Stimulated activated CD4-positive, alpha-beta T cell treated with anti-CD3 and anti-CD28 coated beads, Interleukin-1b, Interleukin-23, amount 100 ng/mL, for 1 hour (primary cell): ENCODE measurements at places on chromosomes 12 and 14.
A peak's percentile ranks its signal among the peaks of the same experiment; 100 is the strongest.

DNA sequence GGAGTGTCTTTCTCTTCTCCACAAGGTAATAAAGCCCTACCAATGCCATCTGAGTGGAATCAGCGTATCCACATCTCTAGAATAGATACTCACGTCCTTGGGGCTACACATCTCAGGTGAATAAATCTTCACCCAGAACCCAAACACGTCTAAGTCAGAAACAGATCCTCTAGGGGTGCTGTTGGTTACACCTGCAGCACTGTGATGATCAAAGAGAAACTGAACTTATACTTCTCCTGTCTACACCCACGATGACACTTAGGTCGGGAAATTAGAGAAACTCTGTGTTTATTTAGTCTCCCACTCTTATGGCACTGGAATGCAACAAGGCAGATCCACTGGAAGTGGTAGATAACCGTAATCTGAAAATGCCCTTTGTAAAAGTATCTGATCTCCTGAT is 46.2 kb downstream of the WIF1 start:
- no peak for DNase-seq

DNA sequence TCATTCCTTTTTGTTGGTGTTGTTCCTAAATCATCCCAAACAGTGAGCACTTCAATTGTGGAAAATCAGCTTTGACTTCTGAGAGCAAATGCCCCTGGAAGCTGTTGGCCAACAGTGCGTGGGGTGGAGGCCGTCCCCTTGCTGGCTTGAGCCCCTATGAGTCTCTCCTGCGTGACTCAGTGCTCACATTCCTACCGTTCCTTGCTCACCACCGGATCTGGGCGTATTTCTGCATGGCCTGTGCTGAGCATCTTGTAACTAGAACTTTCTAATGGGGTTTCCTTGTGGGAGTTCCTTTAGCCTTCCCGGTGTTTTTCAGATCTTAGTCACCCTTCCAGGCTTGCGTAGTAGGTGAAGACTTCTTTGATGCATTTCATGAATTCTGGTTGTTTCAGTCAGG is 14.7 kb downstream of the SERPINA1 start:
- DNase-seq: no peak

DNA sequence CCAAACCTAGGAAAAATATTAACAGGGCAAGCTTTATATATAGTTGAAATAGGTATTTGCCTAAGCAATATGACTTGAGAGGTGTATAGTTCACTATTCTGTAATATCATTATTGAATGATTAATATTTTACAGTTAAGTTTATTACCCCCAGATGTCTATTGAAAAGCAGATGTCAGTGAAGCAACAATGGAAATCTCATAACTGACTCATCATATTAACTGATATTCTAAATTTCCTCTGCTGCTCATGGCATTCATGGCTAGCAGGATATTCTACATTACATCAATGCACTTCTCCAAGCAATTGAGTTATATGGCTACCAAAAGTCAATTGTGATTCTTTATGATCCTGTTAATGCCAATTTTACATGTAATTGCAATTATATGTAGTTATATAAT is 9.7 kb upstream of the MAGOHB start:
- DNase-seq: no peak

DNA sequence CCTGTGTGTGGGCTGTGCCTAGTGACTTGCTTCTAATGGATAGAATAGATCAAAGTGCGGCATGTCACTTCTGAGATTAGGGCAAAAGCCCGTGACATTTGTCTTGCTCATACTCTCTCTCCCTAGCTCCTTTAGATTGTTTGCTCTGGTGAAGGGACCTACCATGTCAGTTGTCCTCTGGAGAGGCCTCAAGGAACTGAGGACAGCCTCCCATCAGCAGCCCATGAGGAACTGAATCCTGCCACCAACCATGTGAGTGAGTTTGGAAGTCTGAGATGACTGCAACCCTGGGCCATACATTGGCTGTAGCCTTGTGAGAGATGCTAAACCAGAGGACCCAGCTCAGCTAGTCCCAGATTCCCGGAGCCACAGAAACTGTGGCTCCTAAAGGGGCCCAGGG is 101.6 kb upstream of the ESRRB start:
- no peak for DNase-seq

- DNase-seq: no peak
Measured at GRCh38 chr12:510071-510825, 50.5 kb downstream of the B4GALNT3 start.

- no peak for DNase-seq
Measured at GRCh38 chr14:87840906-87841305, 152.1 kb downstream of the GALC start.

DNA sequence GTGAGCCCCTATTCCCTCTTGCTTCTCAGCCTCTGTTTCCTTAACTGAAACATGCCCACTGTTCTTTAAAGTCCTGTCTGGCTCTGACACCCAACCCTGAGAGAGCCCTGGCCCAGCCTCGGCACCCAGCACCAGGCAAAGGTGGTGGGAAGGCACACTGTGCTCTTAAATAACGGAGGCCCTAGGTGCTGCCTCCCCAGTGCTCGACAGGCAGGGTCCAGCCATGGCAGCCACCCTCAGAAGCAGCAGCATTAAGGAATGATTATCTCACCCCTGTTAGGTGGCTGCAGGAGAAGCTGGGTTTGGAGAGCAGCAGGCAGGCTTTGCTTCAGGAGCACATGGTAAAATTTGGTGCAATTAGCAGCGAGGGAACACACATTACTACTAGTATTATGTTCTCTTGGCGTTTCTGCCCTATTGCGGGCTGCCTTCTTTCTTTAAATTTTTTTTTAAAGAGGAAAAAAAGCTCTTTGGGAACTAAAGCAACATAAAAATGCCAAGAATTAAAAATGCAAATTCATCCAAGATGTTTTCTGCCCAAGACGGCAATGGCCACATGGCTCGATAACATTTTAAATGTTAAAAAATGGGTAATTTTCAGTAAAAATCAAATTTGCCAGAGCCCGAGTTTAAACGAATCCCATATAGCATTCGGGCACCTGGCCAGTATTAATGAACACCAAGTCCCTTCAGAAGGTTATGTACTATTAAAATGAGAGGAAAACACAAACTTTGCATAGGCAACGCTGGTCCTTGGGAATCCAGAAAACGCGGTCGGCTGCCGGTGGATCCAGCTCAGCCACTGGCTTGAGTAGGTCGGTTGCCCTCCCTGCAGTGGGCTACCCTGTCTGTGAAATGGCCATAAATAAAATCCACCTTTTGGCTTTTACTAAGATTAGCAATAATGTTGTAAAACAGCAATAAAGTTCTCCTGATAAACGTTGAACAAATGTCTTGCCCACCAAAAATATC is 152.2 kb downstream of the BCL11B start:
- DNase-seq: no peak

GRCh38 chr12:46187023-46187422 is 81.8 kb downstream of the SLC38A1 start:
- no peak for DNase-seq

GRCh38 chr12:28535216-28535615 is 345.0 kb downstream of the CCDC91 start:
- DNase-seq: no peak

DNA sequence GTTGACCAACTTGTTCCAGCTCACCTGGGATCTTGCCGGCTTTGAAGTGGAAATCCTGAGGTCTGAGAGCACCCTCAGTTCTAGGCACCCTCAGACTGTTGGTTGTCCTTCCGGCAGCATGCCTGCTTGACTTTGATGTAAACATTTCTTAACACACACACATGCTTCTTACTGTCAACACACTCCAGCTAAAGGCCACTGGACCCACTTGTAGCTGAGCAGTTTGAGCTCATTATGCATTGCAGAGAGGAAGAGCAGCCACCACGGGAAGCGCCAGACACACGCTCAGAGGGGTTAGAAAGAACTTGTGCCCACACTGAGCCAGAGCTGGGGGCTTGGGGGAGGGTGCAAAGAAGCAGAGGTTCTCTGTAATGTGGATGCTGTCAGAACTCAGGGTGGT is 55.8 kb downstream of the TNFAIP2 start:
- DNase-seq: no peak

DNA sequence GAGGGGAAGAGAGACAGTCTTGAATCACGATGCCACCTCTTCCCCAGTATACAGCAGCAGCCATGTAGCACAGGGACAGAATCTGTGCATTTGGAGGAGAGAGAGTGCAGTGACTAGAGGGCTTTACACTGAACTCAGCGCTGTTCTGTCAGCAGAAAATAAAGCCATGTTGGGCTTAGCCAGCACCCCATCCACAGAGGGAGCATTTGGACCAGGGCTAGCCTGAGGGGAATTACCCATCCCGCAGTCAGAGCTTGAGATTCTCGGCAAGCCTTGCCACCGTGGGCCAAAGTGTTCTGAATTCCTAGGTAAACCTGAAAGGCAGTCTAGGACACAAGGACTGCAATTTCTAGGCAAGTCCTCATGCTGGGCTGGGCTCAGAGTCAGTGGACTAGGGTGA is 120.4 kb upstream of the CNOT2 start:
- no peak for DNase-seq

GRCh38 chr12:91663744-91664143 is 481.1 kb upstream of the DCN start:
- DNase-seq: no peak

GRCh38 chr14:52072266-52072780 is 3.5 kb upstream of the NID2 start:
- DNase-seq: no peak

DNA sequence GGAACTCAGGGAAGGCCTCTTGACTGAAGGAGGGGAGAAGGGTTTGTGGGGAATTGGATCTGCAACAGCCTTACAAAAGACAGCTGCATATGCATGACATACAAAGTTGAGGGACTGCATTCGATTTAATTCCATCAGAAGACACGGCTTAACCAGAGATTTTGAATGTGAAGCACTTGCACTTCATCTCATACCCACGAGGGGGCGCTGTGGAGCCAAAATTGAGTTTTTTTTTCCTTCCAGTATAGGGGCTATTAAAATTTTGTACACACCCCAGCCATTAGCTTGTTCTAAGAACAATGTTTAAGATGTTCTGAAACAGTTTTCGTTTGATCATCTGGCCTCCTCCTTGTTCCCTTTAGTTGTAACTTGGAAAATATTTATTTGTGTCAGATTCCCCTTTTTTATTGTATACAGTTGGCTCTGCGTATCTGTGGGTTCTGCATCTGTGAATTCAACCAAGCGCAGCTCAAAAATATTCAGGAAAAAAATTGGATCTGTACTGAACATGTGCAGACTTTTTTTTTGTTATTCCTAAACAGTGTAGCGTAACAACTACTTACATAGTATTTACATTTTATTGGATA is 1.6 kb downstream of the SUDS3 start:
- peak; percentile 74 for DNase-seq

DNA sequence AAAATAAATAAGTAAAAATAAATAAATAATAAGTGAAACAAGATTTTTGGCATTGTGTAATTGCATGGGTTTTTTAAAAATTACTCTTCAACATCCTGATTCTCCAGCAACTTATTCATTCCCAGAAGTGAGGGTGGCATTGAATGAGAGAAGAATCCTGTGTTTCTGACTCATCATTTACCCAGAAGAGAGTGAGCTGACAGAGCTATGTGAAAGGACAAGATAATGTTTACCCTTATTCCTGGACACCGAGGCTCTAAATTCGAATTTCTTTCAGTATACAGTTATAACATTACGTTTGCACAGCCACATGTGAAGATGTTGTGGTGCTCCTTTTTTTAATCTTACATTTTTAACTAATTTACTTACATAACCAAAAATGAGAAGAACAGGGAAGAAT is 36.4 kb downstream of the BBS10 start:
- DNase-seq: no peak

GRCh38 chr14:99410019-99410418 is 70.6 kb downstream of the SETD3 start:
- no peak for DNase-seq

DNA sequence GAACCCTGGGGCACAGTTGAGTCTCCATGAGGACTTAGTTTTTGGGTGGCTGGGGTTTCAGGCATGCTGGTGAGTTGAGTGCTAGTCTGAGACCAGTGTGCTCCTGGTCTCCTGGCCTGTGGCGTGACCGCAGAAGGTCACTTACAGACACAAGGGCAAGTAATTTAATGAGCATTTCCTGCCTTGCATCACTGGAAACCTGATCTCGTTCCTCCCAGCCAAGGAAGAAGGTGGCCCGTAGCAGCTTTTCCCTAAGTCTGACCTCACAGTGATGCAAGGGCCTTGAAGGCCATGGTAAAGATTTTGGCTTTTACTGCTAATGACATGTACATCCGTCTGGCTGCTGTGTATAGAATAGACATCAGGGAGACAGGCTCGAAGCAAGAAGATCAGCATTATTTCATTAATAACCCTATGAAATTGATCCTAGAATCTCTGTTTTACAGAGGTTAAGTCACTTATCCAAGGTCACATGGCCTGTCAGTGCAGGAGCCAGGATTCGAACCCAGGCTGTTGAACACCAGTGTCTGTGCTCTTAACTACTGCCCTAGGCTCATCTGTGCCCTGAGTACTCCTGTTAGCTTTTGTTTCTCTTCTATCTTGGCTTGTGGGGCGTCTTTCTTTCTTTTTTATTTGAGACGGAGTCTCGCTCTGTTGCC is 4.6 kb downstream of the TMEM120B start:
- DNase-seq: no peak

DNA sequence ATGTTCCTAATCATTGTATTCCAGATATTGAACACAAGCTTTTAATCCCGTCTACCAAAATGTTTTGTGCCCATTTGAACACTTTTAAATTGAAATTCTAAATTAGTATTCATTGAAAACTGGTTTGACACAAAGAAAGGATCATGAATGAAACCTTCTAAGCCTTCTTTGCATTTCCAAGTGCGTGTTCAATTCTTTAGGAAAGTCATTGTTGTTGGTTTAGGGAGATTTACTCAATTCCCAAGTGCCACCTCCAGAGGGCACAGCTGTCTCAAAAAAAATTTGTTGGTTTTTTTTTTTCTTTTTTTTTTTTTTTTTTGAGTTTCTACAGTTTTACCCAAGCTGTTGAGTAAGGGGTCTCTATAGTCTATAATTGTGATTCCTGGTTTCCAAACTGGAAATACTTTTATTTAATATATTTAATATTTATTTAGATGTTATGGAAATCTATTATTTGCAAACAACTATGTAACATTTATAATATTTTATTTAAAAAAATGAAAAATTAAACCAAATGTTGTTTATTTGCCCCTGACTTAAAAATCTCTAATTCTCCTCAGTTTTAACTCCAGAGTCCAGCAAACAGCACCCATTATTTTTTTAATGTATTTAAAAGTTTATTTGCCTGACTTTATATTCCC is 79.9 kb downstream of the NEDD1 start:
- DNase-seq: no peak
